T-helper 22 cell (primary cell): ENCODE measurements at places on chromosomes 7 and 10.

DNA sequence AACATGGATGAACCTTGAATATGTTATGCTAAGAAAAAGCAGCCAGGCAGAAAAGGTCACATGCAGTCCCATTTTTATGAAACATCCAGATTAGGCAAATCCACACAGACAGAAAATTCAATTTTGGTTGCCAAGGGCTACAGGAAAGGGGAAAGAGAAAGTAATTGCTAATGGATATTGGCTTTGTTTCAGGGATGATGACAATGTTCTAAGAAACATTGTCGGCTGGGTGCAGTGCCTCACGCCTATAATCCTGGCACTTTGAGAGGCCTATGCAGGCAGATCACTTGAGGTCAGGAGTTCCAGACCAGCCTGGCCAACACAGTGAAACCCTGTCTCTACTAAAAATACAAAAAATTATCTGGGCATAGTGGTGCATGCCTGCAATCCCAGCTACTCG lies 23.0 kb downstream of the ZNF33B start:
- no peak for DNase-seq

DNA sequence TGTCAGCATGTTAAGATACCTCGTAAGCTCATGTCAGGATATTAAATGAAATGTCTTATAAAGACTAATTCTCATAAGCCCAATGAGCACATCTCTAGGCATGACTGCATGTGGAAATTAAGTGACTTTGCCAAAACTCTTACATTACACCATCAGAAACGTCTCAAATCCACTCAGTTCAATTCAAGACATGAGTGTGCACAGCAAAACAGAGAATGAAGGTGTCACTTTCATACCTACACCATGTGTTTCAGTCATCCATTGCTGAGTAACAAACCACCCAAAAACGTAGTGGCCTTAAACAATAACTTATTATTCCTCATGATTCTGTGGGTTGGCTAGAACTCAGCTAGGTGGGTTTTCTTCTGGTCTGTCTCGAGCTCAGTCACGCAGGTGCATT lies 99.8 kb downstream of the ATE1 start:
- no peak for DNase-seq

GRCh38 chr7:31186202-31186601 lies 134.1 kb downstream of the ADCYAP1R1 start:
- DNase-seq: no peak

DNA sequence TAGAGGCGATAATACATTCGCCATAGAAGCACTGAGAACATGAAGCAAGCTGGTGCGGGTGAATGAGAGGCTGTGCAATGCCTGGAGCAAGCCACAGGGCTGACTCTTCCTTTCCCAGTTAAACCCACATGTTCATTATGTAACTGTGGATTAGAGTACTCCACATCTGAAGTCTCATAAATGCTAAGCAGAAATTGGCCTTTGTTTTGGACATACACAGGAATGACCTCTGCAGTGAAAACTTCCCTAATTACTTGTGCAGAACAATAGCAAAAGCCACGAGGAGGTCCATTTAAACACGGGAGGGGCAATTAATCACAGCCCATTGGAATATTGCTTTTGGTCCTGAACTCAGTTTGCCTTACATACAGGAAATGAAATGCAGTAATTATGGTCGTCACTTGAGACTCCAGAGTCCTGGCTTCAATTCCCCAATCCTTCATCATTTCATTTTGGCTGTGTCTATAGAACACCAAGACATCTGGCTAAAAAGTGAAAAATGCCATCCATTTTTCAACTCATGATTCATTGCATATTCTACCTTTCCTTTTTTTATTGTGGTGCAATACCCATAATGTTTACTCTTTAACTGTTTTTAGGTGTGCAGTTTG lies 78.7 kb upstream of the CXCL12 start:
- no peak for DNase-seq

- DNase-seq: no peak
Measured at GRCh38 chr10:36094096-36094495, 452.0 kb upstream of the FZD8 start.
